ENCODE measurements at places on chromosomes 6 and 20. TPM values are rescaled to one million over a fixed set of nuclear protein-coding genes. Genes with fewer than 3 reads are reported as not detected.

GRCh38 chr6:38824243-38824894 lies 109.3 kb downstream of the DNAH8 start:
- DNase-seq = no peak

The POU5F1 gene
- total RNA-seq = not detected

- no peak for DNase-seq
These were observed 166.1 kb upstream of the OLIG3 start for GRCh38 chr6:137660296-137660731.

The WASF1 gene
- 4.7 TPM for total RNA-seq

Measured in naive thymus-derived CD4-positive, alpha-beta T cell (primary cell).